T-helper 1 cell treated with Interleukin-12 subunit alpha and Interleukin-12 subunit beta and Interleukin-4 antibody, amounts not matched to agents 30 ng/mL and 1 ng/mL, for 36 hours (primary cell): ENCODE measurements at places on chromosomes 2 and 18. TPM values are rescaled to one million over a fixed set of nuclear protein-coding genes. Genes with fewer than 3 reads are reported as not detected.

STON1 gene
- total RNA-seq: 1.5 and 1.6 TPM in 2 replicates

LTBP1 gene
- total RNA-seq: 0.05 and 0.15 TPM in 2 replicates

ABCG5 gene
- not detected in 2 replicates for total RNA-seq

IL1R1 gene
- total RNA-seq: 0.22 and 0.39 TPM in 2 replicates

TEX44 gene
- not detected in 2 replicates for total RNA-seq

MYO3B gene
- total RNA-seq: 0.59 and 0.78 TPM in 2 replicates

CD8A gene
- total RNA-seq: 2.4 and 2.6 TPM in 2 replicates

LYG2 gene
- not detected in 2 replicates for total RNA-seq

SLC23A3 gene
- total RNA-seq: 1.8 and 2.5 TPM in 2 replicates

RAB27B gene
- total RNA-seq: 2.5 and 2.7 TPM in 2 replicates

LAMA1 gene
- total RNA-seq: not detected in 2 replicates

KLHL41 gene
- not detected in 2 replicates for total RNA-seq

ST8SIA5 gene
- 0.32 TPM in 1 of 2 replicates, not detected in the other for total RNA-seq

MLPH gene
- total RNA-seq: not detected in 2 replicates
